Heart right ventricle (tissue), 16 donors: ENCODE measurements at places on chromosomes 7 and 10. TPM values are rescaled to one million over a fixed set of nuclear protein-coding genes. Genes with fewer than 3 reads are reported as not detected.

The CYP3A7 gene
- not detected for total RNA-seq

The RBP4 gene
- total RNA-seq: not detected

The MYO1G gene
- total RNA-seq: 0.40 TPM

The MAGI2 gene
- 2.8 TPM for total RNA-seq

The PTF1A gene
- not detected for total RNA-seq

The SRI gene
- 67.4 TPM for total RNA-seq

DNA sequence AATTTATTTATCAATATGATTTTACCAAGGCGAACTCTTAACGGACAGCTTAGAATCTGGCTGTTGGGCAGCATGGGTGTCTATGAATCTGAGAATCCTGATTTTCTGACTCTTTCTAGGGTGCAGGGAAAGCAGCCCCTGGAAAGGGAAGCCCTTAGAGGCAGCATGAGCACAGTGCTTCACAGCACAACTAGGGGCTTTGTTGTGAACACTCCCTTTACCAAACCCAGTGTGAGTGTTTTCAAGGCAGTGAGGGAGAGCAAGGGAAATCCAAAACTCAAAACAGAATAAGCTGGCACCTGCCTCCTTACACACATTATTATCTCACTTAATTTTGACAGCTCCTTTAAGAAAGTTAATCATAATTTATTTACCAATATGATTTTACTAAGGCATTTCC, 116.3 kb upstream of the CSTF2T start:
- no peak for DNase-seq

DNA sequence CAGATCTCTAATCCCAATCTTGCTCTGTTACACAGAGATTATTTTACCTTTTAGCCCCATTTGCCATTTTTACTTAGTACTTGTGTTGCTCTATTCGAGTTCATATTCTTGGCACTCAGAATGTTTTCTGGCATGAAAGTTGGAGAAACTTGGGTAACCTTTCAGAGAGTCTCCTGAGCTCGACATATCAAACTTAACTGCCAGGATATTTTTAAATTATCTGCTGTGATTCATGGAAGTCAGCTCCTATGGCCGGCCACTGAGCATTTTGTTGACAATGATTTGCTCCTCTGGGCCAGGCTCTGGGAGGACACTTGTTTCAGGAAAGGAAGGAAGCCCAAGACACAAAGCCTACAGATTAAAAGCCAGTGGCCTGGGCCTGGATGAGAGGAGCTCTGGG, 396.7 kb downstream of the TNS3 start:
- no peak for DNase-seq

DNA sequence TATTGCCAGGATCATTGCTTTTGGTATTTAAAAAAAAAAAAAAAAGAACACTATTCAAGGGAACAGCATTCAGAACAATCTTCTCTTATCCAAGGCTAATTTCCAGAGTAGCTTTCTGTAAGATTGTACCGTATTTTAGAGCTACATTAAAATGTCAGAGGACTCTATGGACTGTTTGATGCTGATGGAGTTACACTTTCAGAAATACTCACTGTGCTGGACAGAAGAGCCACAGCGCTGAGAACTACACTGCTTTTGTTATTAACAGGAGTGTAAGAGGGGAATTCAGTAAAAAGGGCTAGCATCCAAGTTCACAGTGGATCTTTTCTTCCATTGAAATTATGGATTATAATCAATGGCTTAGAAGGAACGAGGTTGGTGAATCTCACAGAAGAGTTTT, 247.7 kb downstream of the AHR start:
- DNase-seq: no peak

DNA sequence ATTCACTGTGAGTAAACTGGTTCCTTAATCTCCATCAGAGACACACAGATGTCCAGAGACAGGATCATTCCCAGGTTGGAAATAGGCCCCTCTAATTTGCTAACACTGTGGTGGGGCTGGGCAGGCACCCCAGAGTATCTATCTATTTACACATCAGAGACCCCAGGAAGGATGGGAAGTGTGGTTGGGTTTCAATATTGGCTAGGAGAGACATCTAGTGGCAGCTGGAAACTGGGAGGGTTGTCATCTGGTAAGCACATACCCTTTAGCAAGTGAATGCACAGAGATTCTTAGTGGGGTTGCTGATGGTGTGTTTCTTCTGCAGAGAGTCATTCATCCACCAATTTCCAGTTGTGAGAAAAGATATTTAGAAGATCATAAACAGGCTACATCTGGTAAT, 36.0 kb upstream of the NRG3 start:
- DNase-seq: no peak

DNA sequence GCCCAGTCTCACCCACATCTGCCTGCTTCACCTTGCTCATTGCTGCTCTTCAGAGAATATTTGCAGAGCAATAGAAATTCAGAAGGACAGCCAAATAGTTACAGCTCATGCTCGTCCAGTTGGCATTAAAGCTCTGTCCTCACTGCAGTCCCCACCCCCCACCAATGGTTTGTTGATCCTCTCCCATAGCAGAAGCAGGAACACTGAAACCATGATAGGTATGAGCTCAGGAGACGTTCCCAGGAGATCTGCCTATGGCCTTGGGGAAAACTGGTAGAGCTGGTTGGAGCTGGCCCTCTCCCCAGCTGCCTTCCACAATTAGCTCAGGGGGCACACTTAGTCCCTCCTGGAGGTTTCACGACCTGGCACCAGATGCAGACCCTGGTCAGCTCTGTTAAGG, 68.6 kb upstream of the KMT2C start:
- DNase-seq: no peak

DNA sequence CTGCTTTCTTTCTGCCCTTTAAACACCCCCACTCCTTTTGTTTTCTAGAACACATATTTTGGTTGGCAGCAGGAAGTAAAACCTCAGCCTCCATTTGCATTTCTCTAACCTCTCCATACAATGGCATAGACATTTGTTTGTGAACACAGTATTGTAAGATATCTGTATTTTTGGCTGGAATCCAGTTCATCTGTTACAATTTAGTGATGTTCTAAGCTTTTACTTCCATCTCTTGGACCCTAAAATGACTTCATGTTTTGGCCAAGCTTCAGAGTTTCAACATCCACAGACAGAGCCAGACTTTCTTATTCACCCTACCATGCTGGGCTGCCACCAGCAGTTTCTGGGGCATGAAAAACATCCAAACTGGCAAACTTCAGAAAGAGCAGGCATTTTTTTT, 21.1 kb upstream of the AUTS2 start:
- DNase-seq: no peak
